Stimulated activated CD4-positive, alpha-beta T cell treated with anti-CD3 and anti-CD28 coated beads, TNF-alpha, amount 100 ng/mL, for 4 hours (primary cell): ENCODE measurements at places on chromosomes 7 and 10.

- DNase-seq = no peak
Measured at GRCh38 chr7:38393874-38394273, 120.4 kb upstream of the TARP start.

GRCh38 chr7:70569335-70569819, 562.6 kb upstream of the GALNT17 start:
- DNase-seq = no peak

GRCh38 chr10:91188889-91189288, 31.6 kb upstream of the PCGF5 start:
- no peak for DNase-seq

GRCh38 chr7:32658034-32658433, 162.7 kb downstream of the AVL9 start:
- no peak for DNase-seq

DNA sequence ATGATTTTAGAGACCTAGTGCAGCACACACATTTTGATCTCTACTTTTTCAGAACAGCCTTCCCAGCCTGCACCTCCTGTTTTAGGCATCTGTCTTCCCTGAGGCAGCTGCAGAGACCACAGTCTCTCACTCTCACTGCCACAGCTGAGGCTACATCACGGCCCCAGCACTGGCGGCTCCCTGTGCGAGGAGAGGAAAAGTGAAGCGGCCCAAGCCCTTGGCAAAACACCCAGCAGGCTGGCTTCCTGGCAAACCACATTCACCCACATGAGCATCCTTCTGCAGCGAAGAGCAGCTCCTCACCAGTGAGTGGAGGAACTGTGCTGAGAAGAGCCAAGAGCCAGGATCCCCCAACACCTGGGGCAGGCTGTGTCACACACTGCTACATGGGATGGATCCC, 14.0 kb downstream of the HUS1 start:
- no peak for DNase-seq

DNA sequence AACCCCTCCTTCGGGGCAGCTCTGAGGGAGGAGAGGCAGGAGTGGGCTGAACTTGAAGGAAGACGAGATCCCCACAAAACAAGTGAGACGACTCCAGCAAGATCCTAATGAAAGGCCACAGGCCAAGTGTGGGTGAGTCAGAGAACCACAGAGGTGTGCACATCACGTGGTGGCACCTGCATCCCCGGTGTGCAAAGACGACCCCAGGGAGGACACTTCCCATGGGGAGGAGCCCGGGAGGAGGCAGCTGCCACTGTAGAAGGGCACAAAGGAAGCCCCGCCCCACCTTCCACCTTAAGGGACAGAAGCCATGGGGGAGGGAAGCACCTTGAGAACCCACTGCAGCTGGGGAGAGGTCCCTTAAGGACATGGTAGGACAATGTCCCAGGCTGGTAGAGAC, 45.7 kb downstream of the ESYT2 start:
- no peak for DNase-seq

GRCh38 chr7:155731380-155731779, 80.9 kb downstream of the SHH start:
- no peak for DNase-seq

DNA sequence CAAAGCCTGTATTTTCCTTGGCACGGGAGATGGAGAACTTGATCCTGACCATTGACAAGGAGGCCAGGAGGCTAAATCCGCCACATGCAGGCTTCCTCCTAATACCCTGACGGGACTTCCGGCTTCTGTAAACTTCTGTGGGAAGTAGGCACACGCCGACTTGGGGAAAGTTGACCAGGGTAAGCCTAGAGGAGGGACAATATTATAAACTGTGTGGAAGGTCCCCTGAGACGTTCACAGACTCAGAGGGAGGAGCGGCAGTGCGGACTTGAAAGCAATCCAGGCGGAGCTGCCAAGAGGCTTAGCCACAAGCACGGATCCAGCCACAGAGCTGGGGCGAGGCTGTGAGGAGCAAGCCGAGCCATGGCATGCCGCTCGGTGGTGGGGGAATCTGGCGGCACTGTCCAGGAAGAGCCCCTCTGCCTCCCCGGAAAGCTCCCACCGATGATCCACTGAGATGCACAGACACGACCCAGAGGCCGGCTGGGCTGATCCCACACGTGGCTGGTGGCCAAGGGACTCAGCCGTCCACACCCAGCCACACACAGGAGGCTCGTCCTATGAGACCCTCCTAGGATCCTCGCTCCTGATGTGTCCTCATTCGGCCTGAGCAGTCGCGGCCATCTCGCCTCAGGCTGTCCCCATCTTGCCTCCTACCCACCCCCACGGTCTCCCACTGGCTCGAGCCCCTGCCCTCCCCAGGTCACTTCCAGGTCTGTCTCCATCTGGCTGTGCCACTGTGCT, 40.0 kb upstream of the INSIG1 start:
- no peak for DNase-seq

DNA sequence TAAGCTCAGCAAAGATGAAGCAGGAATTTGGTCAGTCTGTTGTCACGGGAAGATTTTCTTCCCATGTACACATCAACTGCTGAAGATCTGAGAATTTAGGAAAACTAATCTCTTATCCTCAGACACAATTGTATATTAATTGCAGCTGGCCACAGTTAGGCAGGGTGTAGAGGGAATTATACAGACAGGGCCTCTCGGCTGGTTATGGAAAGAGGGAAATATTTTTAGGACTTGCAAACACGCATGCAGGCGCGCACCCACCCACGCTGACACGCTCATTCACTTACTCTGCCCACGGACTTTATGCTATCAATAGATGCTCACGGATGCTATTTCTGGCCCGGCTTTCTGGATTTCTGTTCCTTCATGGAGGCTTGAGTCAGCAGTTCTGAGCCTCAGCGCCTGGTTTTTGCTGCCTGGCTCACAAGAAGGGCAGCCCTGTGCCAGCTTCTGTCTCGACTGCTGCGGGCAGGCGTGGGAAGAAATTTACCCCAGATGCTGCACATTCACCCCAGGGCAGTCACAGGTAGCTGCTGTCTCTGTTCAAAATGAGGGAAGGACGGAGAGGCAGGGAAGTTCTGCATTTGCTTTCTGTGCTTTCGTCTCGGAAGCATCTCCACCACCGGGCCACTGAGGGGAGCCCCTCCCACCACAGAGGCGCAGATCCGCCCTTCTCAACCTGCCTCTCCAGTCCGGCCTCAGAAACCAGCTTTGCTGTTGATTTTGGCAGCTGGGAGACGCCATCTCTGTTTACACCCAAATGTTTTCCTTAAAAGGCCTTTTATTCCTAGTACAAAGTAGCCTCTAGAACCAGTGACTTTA, 116.3 kb upstream of the BTBD16 start:
- DNase-seq = no peak

DNA sequence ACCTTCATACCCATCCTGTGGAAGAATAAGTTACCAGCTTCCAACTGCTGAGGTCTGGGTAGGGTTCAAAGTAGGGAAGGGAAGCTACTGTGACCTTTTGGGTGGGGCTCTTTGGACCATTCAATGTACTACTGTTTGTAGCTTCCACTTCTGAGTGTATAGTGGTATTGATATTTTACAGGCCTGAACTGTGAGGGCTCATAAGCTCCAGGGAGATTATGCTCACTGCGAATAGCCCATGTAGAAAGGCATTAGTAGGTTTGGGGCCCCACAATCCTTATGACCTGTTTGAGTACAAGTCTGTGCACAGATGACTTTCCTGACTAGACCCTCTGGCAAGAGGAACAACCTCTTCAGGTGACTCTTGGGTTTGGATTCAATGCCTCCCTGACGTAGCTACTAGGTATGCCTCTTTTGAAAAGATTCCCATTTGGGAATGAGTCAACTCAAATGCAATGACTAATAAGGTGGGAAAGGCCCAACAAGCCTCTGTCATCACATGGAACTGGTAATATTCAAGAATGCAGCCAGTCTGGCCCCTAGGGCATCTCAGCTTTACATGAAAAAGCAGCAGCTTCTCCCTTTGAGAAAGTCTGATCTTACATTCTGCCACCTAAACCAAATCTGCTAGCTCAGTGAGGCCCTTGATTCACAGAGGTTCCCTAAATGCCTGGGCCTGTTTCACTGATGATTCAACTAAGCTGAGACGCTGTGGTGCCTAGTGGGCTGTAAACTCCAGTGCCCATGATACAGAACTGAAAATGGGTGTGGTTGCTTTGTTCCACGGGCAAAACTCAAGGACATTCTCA, 79.8 kb downstream of the ABI1 start:
- no peak for DNase-seq

GRCh38 chr10:35216303-35216905, 89.8 kb downstream of the CREM start:
- DNase-seq = no peak

GRCh38 chr7:25235471-25235870, 7.2 kb upstream of the NPVF start:
- no peak for DNase-seq

DNA sequence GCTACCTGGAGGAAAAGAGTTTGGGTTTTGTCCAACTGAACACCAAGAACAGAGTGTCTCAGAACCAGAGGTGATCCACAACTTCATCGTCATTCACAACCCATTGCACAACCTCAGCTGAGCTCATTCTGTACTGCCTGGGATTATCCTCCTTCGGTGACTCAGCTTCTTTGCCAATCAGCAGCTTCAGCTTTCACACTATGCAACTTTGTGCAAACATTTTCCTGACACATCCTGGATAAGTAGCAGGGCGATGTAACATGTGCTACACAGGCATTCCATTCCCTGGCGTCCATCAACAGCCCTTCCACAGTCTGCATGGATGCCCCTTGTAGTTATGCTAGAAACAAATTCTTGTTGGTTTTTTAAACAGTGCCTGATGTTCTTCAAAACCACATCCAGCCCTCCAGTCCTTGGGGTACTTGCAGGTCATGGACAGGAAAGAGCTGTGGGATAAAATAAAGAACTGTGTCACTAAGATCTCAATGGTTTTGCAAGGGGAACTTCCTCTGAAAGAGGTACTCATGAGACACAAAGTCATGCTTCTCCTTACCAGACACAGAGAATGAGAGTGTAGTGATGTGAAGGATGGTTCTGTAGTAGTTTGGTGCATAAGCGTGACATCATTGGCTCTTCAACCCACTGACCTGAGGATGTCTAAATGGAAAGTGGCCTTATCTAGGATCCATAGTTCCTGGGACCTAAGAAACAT, 478.5 kb downstream of the KIF20B start:
- no peak for DNase-seq

DNA sequence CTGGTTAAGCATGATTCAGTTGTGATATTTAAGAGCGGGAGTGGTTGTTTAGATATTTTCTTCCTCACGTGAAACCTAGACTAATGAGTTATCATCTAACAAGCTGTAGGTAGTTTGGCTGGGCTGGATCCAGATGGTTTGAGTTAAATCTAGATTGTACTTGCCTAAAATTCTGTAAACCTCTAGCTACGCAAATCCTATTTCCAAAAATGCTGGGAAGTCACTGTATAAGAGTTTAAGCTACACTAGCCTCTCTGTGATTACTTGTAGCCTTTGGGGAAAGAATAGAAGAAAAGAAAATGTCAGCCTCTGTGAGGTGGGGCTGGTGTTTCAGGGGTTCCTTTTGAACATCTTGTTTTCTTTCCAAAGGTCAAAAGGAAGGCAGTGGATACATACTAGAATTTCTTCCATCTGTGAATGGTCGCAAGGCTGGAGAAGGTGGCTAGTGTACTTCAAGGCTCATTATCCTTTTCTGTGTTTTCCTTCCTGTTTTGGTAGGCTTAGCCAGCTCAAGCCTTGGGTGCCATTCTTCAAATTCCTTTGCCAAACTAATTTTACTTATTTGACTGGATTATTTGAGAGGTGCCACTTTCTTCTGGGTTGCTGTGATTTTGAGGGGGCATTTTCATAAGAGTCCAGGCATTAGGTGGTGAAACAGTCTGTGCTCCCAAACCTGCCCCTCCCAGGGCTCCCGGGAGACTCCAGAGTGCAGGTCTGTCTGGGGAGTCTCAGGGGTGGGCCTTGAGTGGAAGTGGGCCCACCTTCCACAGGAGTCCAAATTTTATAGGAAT, 5.2 kb upstream of the EN2 start:
- DNase-seq = no peak

GRCh38 chr7:121442845-121443244, 46.7 kb upstream of the FAM3C start:
- no peak for DNase-seq

- no peak for DNase-seq
Measured at GRCh38 chr7:17871815-17872533, 68.3 kb downstream of the SNX13 start.

- no peak for DNase-seq
Measured at GRCh38 chr7:95169678-95170077, 154.7 kb downstream of the PON1 start.

- no peak for DNase-seq
Measured at GRCh38 chr10:78968943-78969342, 99.8 kb upstream of the ZMIZ1 start.

- no peak for DNase-seq
Measured at GRCh38 chr10:64586934-64587503, 1065.8 kb downstream of the REEP3 start.

DNA sequence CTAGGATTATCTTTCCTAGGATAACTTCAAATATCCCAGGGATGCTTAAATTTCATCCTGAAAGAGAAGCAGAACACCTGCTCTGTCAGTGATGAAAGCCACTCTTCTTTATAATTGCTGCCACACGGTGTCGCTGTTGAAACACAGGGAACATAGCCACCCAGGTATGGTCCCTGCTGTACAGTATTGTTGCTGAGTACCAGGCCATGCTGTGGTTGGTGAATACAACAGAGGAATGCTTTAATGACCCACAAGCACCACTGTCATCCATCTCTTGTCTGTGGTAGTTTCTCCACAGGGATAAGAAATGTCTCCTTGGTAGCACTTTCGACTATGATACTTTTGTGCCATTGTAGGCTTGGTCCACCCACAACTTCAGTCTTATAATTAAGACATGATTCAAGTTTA, 70.6 kb upstream of the STARD3NL start:
- peak; percentile 34 for DNase-seq

DNA sequence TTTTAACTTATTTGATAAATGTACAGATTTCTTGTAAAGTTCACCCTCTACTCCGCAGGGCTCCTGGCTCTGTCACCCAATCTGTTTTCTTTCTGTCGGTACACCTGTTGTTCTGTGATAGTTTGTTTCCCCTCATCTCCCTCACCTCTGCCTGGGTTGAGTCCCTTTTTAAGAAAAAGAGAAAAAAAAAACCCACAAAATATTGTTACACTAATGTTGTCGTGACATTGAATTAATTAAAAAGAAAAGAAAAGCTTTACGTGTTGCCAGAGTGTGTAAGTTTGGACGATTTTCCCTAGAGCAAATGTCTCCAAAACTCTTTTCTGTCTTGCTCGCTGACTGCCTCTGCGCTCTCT, 3.4 kb downstream of the HMX3 start:
- no peak for DNase-seq

DNA sequence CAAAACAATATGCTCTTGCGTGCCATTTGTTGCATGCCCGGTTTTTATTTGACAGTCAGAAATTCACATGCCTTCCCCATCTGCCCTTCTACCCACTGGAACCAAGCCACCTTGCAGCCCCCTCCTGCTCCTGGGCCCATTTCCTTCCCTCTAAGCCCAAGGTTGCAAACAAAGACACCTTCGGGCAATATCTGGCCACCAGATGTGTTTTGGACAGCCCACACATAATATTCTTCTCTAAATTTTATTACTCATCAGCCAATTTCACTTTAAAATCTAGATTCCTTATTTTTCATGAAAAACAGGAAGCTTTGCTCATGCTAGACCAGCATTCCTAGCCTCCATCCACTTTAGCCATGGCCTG, 18.2 kb upstream of the C10orf105 start:
- no peak for DNase-seq

- DNase-seq = no peak
Measured at GRCh38 chr10:6354168-6354772, 151.5 kb downstream of the PFKFB3 start.

- no peak for DNase-seq
Measured at GRCh38 chr7:130365088-130365487, 15.2 kb upstream of the CPA1 start.
